Stimulated activated CD4-positive, alpha-beta T cell treated with anti-CD3 and anti-CD28 coated beads, Interleukin-1b, Interleukin-23, amount 100 ng/mL, for 1 hour (primary cell): ENCODE measurements at places on chromosomes 4 and X.

DNA sequence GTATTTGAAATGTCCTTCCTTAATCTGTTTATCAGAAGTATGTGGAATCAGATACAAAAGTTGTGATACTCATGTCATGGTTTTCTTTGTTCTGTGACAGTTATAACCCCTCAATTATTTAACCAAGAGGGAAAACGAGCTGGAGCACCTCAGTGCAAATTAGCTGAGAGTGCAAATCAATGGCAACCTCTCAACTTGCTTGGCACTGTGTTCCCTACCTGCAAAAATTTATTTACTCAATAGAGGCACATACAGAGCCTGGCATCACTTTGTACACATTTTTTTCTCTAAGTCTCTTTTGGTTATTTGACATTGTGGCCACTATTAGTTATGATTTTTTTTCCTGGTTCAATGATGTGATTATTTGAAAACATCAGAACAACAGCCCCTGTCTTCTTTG lies 186.2 kb downstream of the STIM2 start:
- no peak for DNase-seq

DNA sequence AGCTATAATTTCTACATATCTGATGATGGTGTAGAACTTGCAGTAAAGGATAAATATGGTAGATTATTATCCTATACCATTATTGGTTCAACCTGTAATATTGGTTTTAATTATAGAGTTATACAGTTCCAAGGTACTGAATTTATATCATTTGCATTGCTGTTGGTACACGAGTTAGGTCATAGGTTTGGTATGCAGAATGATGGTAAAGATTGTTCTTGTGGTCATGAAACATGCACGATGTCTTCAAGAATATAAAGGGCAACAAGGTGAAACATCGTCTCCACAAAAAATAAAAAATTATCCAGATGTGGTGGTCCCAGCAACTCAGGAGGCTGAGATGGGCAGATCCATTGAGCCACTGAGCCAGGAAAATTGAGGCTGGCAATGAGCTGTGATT lies 99.6 kb downstream of the ADAM29 start:
- DNase-seq = no peak

DNA sequence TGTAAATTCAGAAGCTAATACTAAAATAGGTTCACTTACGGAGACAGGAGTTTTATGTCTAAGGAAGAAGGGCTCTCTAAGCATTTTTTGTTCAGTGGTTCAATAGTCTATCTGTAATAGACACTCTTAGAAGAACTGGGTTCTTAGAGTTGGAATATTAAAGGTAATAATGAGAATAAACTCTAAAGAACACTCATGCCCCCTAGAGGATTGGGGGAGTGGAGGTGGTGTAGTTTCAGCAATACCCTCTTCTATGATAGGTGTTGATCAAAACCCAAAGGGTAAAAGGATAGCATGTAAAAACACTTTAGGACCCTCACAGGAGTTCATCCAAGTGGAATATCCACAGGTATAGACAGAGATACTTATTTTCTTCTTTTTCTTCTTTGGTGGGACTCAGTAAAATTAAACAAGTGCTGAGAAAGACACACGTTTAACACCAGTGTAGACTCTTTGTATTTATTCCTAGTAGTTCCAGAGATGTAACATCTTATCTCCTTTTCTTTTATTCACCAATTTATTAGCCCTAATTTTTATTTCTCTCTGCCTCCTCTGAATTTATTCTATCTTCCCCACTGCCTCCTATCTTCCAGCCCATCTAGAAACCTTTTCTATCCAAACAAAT lies 25.7 kb upstream of the MND1 start:
- DNase-seq = no peak

DNA sequence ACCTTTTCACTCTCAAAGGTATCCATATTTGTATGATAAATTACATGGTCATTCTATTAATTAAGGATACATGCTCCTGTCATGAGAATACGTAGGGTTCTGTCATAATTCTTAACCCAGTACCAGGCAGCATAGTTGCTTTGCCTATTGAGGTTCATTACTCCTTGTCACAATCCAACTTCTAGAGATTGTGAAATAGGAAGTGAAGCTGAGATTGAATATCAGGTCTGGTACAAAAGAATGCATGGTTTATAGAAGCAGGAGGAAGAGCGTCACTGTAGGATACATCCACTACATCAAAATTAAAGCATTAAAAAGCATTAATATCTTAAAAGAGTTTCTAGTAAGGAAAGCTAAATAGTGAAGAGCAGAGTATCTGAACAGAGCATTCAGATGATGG lies 647.0 kb downstream of the IQCM start:
- no peak for DNase-seq

DNA sequence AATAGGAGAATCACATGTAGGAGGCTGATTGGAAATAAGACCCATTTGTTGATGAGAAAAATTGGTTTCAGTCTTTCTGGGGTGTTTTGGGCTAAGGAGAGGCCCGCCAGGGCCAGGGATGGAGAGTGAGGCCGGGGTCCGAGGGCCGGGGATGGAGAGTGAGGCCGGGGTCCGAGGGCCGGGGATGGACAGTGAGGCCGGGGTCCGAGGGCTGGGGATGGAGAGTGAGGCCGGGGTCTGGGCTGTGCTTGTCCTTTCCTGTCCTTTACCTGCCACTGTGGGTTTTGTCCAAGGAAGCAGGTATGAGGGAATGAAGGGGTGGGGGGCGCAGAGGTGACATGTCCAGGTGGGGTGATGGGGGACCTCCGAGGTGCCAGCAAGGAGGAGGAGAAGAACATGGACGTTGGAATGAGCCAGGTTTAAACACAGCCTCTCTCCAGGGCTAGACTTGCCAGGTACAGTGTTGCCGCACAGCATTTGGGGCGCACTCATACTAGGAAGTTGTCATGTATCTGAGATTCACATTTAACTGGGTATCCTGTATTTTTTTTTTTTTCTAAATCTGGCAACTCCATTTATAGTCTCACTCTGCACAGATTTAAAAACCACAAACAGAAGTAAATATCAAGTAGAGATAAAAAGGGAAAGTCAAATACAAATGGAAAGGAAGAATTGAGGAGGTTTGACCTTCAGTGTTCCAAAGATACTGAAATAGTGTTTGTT lies 8.8 kb downstream of the RGS12 start:
- no peak for DNase-seq

DNA sequence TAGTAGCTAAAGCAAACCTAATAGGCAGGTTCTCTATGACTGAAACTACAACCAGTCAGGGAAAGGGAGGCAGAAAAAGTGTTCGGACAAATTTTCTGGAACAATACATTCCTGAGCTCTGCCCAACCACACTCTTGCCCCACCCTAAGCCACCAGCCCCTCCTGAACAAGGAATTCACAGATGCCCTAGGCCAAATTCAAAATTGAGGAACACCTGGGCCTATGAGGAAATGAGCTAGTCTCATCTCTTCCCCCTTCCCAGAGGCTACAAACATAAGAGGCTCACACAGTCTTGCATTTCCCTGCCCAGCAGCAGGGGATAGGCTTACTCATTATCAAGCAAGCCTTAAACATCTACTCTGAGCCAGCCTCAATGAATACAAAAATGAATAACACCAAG lies 284.7 kb downstream of the ZNF674 start:
- DNase-seq = no peak

DNA sequence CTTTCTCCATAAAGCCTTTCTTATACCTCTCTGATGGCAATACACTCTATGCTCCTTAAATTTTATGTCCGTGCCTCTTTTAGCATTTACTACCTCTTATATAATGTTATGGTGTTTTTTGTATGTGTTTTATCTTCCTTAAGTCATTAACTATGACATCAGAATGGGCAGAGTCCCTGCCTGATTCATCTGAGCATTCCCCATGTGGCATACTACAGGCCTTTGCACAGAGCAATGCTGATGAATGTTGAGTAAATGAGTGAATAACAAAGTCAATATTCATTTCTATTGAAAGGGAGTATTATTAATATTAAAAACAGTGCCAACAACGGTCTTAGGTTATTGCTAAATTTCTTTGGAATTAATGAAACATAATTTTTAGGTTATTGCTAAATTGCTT lies 18.8 kb upstream of the RPS6KA3 start:
- DNase-seq = no peak

GRCh38 chr4:15132739-15133138 lies 130.5 kb downstream of the CPEB2 start:
- DNase-seq = no peak

DNA sequence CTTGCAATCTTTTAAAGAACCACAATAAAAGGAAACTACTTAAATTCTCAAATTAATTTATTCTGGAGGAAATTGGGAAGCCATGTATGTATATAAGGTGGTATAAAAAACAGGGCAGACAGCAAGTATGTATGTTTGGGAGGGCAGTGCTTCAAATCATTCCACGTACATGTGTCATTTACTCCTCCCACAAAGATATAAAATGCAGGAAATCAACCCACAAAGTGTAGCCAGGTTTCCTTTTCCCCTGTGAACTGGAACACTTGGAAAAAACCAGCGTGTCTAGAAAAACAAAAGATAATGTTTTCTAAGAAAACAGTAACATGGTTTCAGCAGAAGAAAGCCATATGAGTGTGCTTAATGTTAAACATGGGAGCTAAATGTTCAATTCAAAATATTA lies 156.7 kb upstream of the FAM47A start:
- no peak for DNase-seq

DNA sequence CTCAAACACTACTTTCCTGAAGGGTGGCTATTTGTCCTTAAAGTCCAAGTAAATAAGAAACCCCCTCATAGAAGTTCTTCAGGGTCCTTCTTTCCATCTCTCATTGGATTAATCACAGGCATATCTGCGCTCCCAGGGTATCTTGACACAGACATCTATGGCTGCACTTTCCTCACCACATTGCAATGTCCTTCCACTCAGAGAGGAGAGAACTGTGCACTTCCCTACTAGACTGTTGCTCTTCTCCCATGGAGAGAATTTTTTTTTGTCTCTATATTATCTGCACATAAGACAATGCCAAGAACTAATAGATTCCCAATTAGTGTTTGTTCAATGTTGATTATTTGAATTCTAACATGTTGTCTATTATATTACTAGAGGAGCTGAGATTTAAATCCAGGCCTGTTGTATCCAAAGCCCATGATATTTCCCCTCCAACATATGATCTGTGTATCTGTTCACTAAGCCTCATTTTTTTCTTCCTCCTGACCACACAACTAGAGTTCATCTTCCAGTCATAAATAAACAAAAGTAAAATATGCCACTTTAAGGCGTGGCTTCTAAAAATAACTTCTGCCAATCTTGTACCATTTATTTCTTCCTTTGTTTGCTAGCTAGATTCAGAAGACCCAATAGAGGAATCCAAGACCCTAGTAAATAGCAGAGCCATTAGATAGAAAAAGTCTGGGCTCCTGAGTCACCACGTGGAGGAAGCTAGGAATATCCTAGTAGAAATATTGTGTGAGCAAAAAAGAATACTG lies 61.5 kb upstream of the FAM241A start:
- no peak for DNase-seq

- no peak for DNase-seq
Observed at GRCh38 chrX:30573125-30573524, 4.4 kb downstream of the TASL start.

DNA sequence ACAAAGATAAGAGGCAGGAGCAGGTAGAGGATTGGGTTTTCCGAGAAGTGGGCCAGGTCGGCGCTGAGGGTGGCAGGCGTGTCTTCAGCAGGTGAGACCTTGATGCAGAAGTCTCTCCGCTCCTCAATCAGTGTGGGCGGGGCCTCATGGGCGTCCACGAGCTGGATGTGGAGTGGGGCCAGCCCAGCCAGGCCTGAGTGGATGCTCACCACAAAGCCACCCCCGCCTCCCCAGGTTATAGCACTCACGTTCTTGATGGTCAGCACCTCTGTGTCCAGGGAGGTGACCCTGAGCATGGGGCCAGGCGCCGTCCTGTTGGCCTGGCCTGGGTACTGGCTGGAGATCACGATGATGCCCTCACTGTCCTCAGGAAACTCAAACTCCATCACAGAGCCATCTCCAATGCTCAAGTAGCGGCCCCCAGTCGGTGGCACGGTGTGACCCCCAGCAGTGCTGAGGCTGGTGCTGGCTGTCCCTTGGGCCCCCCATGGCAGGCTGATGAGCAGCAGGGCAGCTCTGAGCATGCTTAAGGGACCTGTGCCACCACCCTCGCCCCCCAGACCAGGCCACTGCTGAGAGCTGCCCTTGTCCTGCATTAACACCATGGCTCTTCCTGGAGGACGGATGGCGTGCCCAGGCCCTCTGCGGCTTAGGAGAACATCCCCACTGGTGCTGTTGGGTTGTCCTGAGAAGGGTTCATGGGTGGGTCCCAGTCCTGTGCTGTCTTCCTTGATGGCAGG lies 1.9 kb downstream of the SLC10A3 start:
- DNase-seq = no peak

GRCh38 chr4:153539422-153539821 lies 73.3 kb downstream of the TMEM131L start:
- DNase-seq = no peak

- no peak for DNase-seq
Observed at GRCh38 chr4:22668702-22669101, 24.0 kb upstream of the GBA3 start.

DNA sequence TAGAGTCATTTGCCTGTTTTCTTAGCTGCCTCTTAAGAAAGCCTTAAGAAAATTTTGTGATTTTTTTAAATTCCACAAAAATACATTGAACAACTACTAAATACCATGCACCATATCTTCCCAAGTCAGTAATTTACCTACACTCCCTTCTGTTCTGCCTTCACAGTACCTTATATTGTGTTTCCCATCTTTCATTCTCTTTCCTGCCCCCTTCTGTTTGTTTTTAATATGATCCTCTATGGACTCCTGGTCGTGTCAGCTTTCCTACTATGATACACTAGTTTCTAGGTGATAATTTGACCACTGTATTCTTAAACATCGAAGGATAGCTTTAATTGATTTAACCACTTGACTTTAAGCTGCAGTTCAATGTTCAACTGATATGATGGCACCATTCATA lies 297.7 kb upstream of the HAND2 start:
- DNase-seq = no peak

DNA sequence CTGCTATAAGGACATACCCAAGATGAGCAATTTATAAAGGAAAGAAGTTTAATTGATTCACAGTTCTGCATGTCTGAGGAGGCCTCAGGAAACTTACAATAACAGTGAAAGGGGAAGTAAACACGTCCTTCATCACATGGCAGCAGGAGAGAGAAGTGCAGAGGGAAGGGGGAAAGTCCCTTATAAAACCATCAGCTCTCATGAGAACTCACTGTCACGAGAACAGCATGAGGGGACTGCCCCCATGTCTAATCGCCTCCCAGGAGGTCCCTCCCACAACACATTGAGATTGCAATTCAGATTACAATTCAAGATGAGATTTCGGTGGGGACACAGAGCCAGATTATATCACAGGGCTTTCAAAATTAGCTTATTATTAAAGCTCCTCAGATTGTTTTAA lies 209.5 kb upstream of the PPP3CA start:
- DNase-seq = no peak

DNA sequence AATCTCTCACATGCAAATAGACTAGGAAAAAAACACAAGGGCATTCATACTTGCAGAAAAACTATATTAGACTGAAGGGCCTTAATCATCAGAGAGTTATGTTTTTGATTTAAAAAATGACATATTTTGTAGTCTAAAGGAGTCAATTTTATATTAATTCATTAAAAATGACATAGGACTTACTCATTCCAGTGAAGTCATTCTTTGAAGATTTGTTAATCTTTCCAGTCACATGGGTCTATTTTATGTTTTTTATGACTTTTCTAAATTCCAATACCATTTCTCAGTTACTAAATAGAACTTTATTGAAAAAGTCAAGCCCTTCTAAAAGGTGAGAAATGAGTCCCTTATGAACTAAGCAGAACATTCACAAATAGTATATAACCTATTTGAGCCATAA lies 743.8 kb upstream of the INTU start:
- no peak for DNase-seq

- no peak for DNase-seq
Observed at GRCh38 chrX:50762578-50762977, 51.4 kb downstream of the SHROOM4 start.

- no peak for DNase-seq
Observed at GRCh38 chr4:157389741-157390140, 169.2 kb downstream of the GRIA2 start.
